Hematopoietic multipotent progenitor cell treated with erythropoietin and hydrocortisone succinate and interleukin-3 and kit ligand, for 6 days (in vitro differentiated cells): ENCODE measurements at places on chromosomes 5 and 9.

DNA sequence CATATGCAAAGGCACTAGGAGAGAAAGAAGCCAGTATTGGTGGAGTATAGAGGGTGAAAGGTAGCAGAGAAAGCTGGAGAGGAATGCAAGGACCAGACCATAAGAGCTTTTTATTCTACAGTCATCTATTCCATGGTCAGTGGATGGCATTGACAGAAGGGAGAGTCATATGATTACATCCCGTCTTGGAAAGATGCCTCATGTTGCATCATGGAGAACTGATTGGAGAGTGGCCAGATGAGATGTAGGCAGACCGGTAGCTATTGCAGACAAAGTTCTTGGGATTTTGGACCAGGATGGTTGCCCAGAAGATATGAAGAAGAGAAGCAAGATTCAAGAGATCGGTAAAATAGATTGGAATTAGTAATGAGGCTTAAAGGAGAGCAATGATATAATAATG lies 260.7 kb downstream of the CHSY3 start:
- DNase-seq, result no peak

DNA sequence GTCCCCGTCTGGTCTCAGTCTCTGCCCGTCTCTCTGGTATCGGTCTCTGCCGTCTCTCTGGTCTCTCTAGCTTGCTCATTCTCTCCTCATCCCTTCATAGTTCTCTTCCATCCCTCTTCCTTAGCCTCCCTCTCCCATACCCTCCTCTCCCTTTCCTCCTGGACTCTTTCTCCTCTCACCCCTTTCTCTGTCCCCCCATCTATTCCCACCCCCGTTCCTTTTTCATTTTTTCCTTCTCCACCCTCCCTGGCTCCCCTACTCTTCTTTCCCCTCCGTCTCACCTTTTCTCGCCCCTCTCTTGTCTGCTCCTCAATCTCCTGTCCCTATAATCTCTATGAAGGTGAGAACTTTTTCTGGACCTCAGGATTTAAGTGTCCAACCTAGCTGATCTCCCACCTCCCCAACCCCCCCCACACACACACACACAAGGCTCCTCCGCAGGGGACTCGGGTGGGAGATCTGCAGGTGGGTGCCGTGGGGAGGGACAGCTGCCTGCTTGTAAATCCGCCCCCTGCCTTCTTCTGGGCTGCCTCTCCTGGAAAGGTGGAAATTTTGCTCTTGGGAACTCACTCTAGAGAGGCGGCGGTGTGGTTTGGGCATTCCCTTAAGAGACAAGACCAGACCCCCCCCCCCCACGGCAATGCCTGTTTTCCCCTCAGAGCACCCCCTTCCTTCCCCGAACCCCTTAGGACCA lies 953 bp downstream of the UBE2QL1 start:
- no peak for DNase-seq

DNA sequence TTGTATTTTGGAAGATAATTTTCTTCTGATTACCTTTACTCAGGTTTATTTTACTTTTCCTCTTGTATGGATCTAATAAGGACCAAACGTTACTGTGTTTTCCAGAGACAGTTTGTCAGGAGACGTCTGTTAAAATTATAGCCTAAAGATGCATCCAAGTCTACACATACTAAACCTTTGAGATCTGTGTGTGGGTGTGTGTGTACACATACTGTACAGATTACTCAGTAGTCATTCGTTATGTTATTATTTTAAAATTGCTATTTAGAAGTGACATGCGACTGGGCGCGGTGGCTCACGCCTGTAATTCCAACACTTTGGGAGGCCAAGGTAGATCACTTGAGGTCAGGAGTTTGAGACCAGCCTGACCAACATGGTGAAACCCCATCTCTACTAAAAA lies 51.6 kb upstream of the CNTLN start:
- no peak for DNase-seq

- peak; percentile 32 for DNase-seq
These were observed 63.1 kb downstream of the TRPM6 start for GRCh38 chr9:74824654-74825053.

- DNase-seq, result peak; percentile 85
These were observed 4.9 kb downstream of the GMCL2 start for GRCh38 chr5:178182158-178182876.

DNA sequence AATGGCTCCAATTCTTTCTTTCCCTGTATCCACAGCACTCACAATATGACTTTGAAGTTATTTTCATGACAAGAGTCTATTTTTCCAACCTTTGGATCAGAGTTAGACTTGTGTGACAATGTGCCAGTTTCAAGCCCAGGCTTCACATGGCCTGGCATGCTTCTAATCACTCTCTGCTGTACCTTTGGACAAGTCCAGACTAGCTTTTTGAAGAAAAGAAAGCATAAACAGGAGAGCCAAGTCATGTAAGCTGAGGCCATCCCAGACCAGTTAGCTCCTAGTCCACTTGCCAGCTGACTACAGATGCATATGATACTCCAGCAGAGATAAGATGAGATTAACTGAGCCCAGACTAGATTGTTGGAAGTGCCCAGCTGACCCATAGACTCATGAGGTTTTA lies 513.6 kb upstream of the C9orf72 start:
- DNase-seq, result no peak

GRCh38 chr5:127243011-127243410 lies 47.6 kb upstream of the MEGF10 start:
- DNase-seq, result no peak

DNA sequence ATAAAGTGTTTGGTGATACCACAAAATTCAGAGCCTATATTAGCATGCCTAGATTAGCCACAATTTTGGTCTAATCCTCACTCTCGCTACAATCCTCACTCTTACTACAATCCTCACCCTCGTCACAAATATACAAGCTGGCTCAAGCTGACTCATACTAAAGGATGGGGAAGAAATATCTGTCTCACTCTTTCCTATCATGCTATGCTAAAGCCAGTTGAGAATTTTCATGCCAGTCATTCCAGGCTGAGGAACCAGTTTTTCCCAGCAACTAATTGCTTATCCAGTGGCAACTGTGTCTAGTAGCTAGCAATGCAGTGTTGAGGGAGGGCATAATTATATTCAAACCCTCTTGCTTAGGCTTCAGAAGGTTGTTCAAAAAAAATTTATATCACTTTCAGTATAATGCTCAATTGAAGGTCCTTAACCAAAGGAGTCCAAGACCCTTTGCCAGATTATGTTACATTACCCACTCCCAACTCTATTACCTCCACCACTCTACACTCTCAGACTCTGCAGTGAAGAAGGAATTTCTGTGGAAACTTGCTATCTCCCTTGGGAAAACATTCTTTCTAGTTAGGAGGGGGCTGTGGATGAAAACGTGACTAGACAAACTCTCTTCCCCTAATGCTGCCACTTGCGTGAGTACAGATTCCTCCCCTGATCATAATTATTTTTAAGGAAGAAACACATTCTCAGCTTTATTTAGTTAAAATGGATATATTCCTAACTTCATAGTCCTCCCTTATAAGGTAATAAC lies 810.3 kb upstream of the ACO1 start:
- no peak for DNase-seq

- no peak for DNase-seq
These were observed 81.8 kb downstream of the NFIB start for GRCh38 chr9:14232111-14232510.

DNA sequence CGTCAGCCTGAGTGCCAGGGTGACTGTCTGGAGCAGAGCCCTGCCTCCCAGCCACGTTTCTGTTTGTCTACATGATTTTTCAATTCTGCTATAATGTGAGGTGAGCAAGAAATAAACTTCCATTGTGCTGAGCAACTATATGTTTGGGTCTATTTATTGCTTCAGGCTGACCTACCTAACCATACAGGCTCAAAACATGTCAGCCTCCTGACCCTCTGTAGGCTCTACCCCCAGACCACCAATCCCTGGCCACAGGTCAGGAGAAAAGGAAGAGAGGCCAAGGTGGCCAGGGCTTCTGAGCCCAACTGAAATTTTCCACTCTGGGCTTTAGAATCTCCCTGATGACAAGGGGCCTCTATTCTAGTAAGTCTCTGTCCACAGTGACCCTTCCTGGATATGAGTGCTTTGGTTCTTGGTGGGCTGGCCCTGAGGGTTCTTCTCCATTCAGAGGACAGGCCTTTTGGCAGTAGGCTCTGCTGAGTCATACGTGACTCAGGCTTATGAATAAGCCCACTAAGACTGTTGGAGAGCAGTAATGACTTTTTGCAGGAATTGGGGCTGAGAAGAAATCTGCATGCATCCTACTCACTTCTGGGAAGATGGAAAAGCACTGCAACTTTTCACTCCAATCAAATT lies 117.2 kb upstream of the TBCA start:
- DNase-seq, result peak; percentile 80

GRCh38 chr5:139148306-139148705 lies 49.9 kb downstream of the SIL1 start:
- DNase-seq, result no peak

- DNase-seq, result no peak
These were observed 10.5 kb upstream of the FGF1 start for GRCh38 chr5:142696379-142696778.

DNA sequence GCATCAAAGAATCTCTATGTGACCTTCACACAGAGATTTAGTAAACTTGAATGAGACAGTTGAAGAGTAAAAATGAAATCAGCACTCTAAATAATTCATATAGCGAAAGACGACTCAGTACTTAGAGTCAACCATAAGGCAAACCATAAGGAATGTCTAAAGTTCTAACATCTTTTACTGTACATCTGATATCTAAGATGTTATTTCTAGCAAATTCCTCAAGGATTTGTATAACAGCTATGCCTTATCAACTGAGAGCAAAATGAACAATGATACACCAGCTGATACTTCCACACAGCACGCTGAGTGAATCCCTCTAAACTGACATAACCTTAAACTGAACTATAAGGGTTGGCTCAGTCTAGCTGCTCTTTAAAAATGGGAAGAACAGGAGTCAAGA lies 760.3 kb downstream of the EFNA5 start:
- DNase-seq, result no peak

DNA sequence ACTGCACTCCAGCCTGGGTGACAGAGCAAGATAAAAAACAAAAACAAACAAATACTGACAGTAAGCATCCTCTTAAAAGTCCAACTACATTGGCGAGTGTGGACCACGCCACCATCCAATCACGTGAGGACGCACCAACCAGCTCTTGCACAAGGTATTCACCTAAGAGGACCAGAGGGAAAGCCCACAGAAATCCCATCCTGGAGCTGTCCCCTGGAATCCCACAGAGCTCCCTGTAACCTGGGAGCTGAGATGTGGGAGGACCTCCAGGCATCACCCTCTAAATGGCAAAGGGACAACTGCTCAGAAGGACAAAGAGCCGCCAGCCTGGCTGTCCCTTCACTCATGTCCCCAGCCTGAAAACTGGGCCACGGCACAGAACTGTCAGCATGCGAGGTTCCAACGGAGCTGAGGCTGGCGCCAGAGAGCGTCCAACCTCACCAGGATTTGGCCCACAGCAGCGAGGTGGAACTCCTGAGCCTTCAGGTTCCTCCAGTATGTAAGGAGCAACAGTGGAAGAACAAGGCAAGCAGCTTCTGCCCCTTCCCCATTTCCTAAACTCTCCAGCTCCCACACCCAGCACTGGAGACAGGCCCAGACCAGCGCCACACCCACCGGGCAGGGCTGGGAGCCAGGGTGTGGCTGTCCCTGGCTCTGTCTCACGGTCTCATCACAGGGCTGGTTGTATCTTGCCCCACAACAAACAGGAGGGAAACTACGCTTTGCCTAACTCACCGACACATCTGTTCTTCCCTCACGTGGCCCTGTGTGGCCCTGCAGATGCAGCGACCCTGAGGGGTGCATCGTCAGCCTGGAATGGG lies 15.2 kb downstream of the IPPK start:
- peak; percentile 82 for DNase-seq

GRCh38 chr5:79759436-79759835 lies 69.8 kb downstream of the CMYA5 start:
- no peak for DNase-seq

DNA sequence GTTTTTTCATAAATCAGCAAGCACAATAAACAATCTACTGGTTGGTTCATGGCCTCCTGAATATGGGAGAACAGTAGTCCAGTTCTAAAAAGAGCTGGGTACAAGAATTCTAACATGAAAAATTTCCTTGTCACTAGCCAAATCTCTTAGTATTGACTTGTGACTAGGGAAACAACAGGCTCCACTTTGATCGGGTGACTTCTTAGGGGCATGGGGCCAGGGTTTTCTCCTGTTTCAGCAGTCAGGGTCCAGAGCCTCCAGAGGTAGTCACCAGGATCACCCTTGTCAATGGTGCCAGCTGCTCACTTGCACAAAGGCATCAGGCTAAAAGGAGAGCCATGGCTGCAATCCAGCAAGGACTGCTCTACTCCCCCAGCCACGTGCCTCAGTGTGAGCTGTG lies 38.1 kb downstream of the LPAR1 start:
- DNase-seq, result no peak

- DNase-seq, result no peak
These were observed 58.0 kb downstream of the ZNF510 start for GRCh38 chr9:96719921-96720320.

- peak; percentile 64 for DNase-seq
These were observed 6.3 kb downstream of the IFNA21 start for GRCh38 chr9:21160178-21160577.

DNA sequence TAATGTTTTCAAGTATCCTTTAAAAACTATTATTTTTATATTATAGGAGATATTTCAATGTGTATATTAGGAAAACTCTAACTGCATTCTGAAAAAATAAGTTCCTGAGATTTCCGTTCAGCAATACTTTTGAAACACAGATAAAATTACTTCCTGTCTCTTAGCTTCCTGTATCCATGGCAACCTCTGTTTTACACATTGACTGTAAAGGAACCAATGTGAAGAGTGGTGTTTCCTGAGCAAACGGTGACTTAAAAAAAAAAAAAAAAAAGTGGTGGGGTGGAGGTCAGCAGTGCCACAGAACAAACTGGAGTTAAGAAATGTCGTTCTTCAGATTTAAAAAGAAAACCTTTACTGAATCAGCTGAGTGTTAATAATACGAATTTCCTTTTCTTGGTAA lies at the start of gene LRRC70:
LRRC70 (plus strand) TSS at position 280 of the 400 bp plus-strand sequence. CDS start 620 bp downstream, outside the sequence.
- DNase-seq, result peak; percentile 95

DNA sequence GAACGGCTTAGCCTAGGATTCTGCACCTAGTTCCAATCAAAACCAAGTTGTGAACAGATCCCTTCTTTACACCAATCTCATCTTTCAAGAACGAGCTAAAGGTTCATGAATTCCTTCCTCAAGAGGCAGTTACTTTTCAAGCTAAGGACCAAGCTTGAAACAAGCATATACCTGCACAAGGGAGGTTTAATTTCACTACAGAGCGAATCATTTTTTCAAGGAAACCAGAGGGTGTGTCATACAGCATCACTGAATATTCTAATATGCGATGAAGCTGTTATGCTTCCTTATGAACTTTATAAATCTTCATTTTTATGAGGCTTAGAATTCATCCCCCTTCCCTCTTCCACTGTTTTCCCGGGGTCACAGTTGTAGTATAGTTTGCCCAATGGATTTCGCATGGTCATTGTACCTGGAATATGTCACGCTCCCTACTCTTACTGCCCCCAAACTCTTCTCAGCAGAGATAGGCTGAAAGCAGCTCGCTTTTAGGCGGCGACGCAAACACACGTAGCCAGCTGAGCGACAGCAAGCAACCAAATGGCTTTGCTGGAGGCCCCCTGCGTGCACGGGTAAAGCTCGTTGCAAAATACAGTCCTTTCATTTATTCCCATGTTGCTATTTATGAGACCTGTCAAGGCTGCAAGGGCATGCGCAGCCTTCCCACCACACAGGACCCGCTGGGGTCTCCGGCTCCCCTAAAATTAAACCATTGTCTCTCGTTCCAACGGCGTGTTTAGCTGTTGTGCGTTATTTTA lies 832 bp downstream of the LMBRD2 start:
- peak; percentile 86 for DNase-seq
